ENCODE measurements at places on chromosomes 12 and 14.

DNA sequence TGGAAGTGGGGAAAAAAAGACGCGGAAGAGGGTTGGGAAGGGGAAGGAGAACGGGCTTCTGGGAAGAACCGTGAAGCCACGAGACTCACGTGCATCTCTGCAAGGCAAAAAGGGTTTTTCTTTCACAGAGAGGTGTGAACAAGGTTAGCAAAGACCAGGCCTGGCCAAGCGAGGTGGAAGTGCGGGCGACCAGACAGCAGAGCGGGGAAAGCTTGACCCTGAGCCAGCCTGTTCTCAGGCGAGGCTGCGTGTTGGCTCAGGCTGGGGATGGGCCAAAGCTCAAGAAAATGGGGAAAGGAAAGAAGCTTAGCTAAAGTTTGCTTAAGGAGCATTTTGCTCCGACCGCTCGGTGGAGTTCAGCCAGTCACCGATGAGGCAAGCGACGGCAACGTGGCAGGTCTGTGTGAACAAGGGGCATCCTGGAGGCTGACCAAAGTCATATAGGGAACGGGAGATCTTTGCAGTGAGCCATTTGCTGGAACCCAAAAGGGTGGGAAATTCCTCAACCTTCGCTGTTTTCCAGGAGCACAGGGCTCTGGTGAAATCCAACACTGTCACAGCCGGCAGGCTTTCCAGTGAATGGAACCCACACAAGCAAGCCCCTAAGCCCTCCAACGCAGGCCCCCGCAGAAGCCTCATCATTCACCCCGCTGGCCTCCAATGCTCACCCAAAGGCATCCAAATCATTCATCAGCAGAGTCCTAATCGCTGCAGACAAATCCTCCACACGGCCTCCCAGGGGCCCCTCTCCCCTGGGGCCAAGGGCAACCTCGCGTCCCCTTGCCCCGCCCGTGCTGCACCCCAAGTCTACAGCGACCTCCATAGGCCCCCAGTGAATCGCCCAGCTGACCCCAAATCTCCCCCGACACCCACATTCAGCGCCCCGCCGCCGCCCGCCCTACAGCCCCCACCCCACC is 754 bp downstream of the ZNF605 start:
- DNase-seq, result peak; percentile 14

GRCh38 chr14:81993432-81993831 is 459.8 kb upstream of the SEL1L start:
- DNase-seq, result no peak

GRCh38 chr12:85923767-85924331 is 49.8 kb downstream of the NTS start:
- peak; percentile 19 for DNase-seq

GRCh38 chr12:128970110-128970509 is 116.8 kb downstream of the GLT1D1 start:
- no peak for DNase-seq

- no peak for DNase-seq
Observed at GRCh38 chr14:67436006-67436866, 24.3 kb upstream of the PLEK2 start.

- no peak for DNase-seq
Observed at GRCh38 chr12:111816065-111816615, 25.9 kb upstream of the MAPKAPK5 start.

DNA sequence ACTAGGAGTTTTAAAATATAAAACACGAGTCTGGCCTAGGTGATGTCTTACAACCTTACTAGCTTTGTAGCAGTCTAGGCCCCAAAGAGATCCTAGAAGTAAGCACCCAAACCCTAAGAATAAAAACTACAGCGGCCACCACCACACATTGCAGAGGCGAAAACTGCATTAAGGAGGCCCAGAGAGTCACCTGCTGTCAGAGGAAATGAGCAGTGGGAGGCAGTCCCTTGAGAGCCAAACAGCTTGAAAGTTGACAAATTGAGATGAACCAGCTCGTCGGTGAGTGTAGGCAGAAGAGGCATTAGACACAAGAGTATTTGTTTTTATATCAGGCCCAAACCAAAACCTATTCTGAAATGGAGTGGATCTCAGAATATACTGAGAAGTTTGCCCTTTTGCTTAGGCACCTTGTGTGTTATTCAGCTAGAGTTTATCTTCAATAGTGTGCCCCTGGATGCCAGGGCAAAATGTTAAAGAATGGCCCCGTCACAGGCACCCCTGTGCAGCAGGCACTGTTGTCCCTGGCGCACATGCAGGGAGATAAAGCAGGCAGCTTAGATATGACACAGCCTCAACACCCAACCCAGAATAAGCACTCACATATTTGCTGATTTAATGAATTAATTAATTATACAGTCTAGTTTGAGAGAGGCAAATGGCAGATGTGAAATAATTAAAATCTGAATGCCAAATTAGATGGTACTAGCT is 56.7 kb downstream of the TTC7B start:
- no peak for DNase-seq

DNA sequence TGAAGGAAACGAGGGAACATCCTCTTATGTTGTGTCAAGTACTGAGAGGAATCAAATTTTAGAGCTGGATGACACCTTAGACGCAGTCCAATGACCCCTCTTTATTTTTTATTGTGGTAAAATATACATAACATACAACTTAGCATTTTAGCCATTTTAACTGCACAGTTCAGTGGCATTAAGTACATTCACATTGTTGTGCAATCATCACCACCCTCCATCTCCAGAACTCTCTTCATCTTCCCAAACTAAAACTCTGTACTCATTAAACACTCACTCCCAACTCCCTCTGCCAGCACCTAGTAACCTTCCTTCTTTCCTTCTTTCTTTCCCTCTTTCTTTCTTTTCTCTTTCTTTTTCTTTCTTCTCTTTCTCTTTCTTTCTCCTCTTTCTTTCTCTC is 97.2 kb upstream of the SLC24A4 start:
- no peak for DNase-seq

DNA sequence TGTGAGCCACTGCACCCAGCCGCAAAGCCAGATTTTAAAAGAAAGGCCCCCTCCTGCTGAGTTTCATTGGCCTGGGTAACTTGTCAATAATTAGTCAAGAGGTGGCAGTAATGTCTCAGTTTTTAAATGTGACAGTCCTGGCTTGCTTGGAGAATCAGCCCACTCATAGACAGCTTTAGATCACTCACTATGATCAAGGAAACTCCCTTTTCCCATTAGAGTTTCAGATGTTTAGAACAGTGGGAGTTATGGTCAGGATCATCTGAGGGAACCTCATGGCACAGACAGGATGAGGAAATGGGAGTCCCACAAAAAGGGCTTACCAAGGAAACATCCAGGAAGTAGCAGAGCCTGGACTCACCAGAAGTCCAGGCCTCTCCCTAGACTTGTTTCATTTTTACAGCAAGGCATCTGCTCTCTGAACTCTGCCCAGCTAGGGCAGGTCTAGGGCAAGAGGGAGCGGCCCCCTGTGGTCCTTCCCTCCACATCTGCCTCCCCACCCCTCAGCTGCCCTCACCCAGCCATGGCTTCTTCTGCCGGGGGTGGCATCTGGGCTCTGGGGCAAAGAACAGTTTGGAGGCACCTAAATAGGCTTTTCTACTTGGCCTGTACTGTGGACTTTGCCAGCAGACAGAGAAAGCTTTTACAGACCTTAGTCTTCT is 11.2 kb downstream of the BCL2L14 start:
- no peak for DNase-seq

DNA sequence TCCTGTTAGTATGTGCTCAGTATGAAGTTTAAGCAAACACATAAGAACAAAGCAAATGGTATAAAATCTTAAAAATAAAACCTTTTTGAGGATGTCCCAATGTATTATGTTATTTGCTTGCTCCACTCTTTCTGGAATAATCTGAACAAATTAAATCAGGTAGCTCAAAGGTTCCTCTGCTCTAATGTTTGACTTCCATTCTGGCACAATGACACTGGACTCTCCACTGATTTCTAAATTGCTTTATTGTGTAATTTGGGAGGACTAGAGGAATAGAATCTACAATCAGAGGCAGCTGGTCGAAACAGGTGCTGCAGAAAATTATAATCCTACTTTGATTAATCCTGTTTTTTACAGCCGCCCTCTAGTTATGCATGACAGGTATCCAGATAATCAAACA is 523.7 kb upstream of the FOXG1 start:
- DNase-seq, result no peak
